Peyer's patch (tissue), 4 donors: ENCODE measurements at places on chromosomes 5 and 9.

GRCh38 chr9:133742251-133742650 lies 4.1 kb upstream of the SARDH start:
- no peak for DNase-seq

DNA sequence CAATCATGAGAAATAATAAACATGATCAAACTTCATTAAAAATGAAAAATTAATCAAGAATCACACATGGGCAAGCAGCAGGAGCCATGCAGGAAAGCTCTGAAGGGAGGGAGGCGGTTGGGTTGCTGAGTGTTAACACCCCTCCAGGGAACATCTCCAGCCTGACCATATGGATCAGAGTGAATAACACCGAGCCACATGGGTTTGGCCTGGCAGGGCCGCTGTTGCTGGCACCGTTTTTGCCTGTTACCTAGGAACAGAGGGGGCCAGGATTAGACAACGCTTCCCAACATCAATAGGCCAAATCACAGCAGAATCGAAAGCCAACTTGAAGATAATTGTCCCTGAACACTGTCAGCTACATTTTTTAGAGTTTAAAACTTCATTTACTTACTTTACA lies 160.2 kb downstream of the DENND1A start:
- DNase-seq = no peak

GRCh38 chr5:130476325-130476724 lies 572.1 kb downstream of the CHSY3 start:
- DNase-seq = no peak

DNA sequence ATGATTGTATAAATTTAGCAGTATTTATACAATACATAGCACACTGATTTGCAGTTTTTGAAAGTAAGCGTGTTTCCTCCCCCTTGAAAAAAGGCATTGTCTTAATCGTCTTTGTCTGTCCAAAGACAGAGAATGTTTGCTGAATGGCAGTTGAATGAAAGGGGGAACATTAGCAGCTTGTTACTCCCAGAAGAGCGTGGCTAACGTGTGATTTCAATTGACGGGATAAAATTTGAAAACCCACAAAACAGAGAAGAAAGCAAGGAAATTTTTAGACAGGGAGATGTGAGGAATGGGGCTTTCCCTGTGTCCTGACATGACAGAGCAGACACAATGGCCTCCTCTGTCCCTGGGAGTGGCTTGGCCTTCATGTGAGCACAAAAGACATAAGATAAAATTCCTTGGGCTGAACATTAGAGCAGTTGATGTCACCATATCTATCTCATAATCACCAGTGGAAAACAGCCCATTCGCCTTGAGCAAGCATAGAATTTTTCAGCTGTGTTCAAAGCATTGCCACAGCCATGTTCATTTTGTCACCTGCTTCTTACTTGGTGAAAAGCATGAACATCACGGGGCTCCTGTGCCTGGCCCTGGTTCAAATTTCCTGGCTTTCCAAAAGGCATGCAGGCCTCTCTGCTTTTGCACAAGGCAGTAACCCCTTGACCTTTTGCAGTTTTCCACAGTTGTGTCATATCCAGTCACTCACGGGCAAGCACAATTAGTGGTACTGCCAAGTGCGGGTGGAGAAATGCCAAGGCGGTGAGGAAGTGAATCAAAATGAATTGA lies 126.9 kb downstream of the TLE1 start:
- no peak for DNase-seq

GRCh38 chr9:129258124-129258822 lies 80.2 kb upstream of the IER5L start:
- DNase-seq = peak; percentile 70

GRCh38 chr9:95465115-95465514 lies 51.7 kb downstream of the PTCH1 start:
- DNase-seq = no peak

DNA sequence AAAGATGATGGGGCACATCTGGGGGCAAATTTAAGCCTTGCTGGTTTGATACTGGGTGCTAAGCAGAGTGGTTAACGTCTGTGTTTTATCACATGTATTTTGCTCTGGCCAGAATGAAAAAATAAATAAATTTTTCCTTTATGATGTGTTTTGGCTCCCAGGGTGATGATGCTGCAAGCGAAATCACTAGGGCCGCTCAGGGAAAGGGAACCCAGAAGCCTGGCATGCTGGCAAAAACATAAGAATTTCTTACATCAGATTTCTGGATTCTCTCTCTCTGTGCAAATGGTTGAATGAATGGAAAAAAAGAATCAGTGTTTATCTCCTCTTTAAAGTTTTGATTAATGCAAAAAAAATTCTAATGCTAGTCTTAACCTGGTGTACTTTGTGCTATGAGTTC lies 1975.2 kb upstream of the C9orf72 start:
- no peak for DNase-seq

DNA sequence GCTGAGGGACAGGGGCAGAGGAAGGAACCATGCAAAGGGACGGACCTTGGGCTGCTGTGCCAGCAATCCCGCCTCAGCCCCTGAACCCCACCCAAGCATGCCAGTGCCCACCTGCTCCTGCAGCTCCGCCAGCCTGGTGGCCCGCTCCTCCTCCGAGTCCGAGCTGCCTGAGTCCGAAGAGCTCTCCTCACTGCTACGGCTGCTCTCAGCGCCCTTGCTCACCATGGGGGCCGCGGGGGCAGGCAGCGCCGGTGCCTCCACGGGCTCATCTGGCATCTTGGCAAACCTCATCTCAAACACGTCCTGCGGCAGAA lies 16.3 kb downstream of the BRD3OS start:
- no peak for DNase-seq

DNA sequence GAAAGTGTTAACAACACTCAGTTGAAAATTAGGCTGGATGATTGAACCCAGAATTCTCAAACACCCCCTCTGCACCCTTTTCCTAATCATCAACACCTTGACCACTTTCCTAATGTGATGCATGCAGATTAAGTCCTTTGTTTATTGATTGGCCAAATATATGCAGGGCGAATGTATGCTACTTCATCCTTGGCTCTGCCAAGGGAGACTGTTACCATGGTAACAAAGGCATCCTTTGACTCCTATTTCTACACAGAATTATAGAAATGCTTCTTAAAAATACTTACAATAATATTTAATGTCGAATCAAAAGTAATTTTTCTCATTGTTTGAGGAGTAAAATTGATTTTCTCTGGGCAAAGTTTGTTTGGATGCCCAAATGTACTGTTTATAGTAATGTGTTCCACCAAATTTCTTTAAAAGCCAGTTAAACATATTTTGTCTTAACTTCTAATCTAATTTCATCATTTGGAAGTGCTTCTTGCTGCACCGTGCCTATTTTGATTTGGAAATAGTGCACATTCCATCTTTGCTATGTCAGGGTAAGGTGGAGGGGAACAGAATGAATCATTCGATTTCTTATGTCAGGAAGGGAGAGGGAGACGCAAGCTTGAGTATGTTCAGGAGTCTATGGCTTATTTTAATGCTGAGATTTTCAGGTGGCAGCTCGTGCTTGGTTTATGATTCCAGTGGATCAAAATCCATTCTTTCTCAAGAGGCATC lies 1384.3 kb upstream of the WWC1 start:
- DNase-seq = no peak

- DNase-seq = no peak
These were observed 6.7 kb downstream of the SLCO4C1 start for GRCh38 chr5:102289251-102289899.

DNA sequence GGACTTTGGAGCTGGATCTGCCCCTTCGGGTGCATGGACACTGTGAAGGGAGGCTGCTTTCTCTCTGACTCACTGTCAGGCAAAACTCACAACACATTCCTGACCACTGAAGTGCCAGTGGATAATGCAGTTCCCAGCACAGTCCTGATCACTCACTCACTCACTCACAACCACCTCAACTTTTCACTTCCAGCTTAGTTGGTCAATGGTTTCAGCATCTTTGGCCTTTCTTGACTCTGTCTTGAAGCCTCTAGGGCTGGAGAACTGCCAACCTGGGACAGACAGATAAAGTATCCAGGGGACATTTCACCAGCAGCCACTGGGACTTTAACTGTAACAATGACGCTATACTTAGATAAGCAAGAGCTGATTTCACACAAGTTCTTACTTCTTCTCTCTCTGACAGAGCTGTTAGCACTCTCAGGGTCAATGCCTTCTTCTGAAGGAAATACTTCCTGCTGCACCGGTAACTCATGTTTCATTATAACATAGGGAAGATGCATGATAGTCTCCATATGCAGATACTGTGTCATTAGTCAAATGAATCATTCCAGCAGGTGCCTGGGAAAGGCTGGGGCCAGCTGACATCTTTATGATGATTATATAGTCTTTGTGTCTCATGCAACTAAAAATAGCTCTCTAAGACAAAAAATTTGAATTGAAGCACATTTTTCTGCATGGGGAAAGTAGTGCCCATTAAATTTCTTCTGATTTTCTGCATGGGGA lies 499.0 kb downstream of the SEMA5A start:
- no peak for DNase-seq

GRCh38 chr5:1517838-1518237 lies 5.9 kb downstream of the LPCAT1 start:
- peak; percentile 44 for DNase-seq

GRCh38 chr9:21974722-21975409 lies 19.3 kb downstream of the CDKN2A start:
- DNase-seq = peak; percentile 62

DNA sequence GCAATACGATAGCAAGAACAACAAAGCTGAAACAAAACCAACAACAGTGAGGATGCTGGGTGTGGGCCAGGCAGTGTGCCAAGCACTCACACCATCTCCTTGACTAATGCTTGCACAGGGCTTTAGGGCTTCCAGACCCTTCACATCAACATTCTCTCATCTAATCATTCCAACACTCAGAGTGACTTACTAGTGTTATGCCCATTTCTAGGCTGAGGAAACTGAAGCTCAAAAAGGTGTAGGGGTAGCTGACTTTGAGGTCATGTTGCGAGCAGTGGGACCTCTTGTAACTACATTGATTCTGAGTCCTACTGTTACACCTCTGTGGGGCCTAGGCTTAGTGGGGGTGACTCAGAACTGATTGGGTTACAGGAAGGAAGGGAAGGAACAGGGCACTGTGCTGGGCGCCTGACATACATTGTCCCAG lies 9.7 kb downstream of the ANGPTL2 start:
- no peak for DNase-seq

DNA sequence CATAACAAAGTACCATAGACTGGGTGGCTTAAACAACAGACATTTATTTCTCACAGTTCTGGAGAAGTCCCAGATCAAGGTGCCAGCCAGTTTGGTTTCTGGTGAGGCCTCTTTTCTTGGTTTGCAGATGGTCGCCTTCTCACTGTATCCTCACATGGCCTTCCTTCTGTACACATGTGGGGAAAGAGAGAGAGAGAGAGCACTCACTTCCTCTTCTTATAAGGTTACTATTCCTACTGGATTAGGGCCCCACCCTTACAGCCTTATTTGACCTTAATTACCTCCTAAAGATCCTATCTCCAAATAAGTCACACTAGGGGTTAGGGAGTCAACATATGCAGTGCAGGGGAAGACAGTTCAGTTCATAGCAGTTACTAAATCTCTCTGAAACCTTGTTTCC lies 205.6 kb upstream of the GDNF start:
- DNase-seq = no peak

GRCh38 chr9:137076636-137077009 lies 694 bp upstream of the UAP1L1 start:
- no peak for DNase-seq

- no peak for DNase-seq
These were observed 75.4 kb downstream of the NREP start for GRCh38 chr5:111681414-111682120.

GRCh38 chr9:129080298-129080600 lies 662 bp upstream of the DOLPP1 start:
- DNase-seq = no peak

- DNase-seq = no peak
These were observed 15.6 kb downstream of the FBXO4 start for GRCh38 chr5:41940641-41941040.

DNA sequence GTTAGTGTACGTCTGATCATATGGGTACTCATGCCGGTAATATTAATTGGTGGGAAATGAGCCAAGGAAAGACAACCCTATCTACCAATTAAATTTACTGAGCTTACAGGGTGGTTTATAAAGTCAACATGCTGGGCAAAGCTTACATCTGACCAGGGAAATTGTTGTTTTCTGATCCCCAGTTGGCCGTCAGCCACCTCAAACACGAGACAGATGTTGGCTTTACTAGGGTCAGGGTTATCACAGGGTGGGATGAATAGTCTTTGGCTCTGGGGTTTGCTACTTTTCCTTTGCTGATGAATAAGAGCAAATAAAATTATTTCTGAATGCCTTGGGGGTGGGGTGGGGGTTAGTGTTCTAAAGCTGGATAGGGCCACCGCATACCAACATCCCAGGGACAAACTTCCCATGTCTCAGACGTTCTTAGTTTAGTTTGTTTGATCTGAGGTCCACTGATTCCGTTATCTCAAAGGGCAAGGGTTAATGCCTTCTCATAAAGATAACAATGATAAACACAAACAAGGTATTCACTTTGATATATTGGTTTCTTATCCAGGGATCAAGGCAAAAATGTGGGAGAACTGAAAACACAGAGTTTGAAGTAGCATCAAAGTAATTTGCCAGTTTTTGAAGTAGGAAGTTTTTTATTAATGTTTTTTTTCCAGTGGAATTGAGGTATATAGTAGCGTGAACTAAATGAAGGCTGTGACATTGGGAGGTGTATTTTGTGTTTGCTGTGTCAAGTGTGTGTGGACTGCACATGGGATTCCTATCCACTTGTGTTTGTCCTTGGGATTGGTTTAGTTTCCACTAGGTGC lies 109.1 kb upstream of the RPS23 start:
- DNase-seq = no peak

- DNase-seq = no peak
These were observed 144.6 kb downstream of the CCDC171 start for GRCh38 chr9:15697446-15697851.

DNA sequence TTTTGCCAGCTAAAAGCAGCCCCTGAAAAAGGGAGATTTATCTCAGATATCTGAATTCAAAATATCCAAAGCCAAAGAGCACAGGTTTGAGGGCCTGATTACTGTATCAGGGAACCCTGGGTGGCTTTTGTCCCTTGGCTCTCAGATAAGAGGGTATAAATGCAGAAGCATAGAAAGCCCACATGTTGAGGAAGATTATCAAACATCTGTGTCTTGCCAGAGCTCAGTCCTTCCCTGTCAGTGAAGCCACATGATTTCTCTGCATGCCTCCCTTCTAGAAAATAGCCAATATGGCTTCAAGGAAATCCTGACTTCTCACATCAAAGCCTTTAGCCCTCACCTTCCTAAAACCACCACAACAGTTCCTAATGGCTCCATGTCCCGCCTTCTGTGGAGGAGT lies 408.0 kb upstream of the DMAC1 start:
- DNase-seq = no peak

DNA sequence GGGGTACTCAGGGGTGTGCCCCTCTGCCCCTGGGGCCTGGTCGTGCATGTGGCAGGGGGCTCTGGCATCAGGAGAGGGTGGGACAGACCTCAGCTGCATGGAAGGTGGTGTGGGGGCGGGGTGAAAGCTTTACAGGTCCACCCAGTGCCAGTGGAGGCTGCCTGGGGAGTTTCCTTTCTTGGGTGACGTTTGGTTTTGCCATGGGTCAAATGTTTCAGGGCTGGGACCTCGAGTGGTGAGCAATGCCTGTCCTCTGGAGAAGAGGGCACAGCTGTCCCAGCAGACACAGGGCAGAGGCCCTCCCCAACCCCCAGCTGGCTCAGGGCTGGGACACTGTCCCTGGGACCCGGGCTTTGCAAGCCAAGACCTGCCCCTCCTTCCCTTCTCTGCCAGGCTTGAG lies 3.6 kb downstream of the RXRA start:
- peak; percentile 71 for DNase-seq
